ENCODE measurements at places on chromosomes 2 and 18.
A peak's percentile ranks its signal among the peaks of the same experiment; 100 is the strongest.

- no peak for DNase-seq
Observed at GRCh38 chr2:179917272-179917671, 55.9 kb upstream of the ZNF385B start.

DNA sequence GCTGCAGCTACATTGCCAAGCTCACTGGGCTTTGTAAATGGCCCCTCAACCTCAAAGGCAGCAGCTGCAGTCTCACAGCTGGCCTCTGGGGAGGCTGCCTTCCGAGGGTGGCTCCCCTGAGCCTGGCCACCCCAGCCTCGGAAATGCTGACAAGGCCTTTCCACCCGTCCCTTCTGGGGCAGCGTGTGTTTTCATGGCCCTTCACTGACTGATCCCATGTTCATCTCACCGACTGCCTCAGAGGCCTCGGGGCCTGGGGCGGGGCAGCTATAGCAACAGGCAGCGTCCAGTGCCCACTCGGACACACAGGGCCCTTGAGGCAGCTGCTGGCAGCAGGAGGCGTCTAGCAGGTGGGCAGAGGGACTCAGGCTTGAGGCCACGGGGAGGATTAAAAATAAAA is 149.7 kb downstream of the GLI2 start:
- DNase-seq = no peak

- no peak for DNase-seq
Observed at GRCh38 chr2:159550231-159550630, 66.1 kb downstream of the BAZ2B start.

DNA sequence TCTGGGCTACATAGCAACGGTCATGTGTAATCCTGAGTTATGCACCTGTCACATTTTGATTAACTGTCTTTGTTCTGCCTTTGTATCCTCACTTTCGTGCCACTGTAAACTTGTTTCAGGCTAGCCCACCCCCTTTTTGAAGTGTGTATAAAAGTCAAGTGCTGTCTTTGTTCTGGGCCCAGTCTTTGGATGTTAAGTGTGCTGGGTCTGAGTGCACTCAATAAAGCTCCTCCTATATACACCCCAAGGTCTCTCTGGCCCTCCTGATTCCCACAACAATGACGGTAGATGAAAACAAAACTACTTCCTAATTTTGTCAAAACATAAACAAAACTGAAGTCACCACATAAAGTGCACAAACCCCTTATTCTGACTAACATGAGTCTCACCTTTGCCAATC is 633.4 kb downstream of the DSC3 start:
- no peak for DNase-seq

GRCh38 chr18:14933964-14934363 is 186.0 kb downstream of the ANKRD30B start:
- DNase-seq = no peak

DNA sequence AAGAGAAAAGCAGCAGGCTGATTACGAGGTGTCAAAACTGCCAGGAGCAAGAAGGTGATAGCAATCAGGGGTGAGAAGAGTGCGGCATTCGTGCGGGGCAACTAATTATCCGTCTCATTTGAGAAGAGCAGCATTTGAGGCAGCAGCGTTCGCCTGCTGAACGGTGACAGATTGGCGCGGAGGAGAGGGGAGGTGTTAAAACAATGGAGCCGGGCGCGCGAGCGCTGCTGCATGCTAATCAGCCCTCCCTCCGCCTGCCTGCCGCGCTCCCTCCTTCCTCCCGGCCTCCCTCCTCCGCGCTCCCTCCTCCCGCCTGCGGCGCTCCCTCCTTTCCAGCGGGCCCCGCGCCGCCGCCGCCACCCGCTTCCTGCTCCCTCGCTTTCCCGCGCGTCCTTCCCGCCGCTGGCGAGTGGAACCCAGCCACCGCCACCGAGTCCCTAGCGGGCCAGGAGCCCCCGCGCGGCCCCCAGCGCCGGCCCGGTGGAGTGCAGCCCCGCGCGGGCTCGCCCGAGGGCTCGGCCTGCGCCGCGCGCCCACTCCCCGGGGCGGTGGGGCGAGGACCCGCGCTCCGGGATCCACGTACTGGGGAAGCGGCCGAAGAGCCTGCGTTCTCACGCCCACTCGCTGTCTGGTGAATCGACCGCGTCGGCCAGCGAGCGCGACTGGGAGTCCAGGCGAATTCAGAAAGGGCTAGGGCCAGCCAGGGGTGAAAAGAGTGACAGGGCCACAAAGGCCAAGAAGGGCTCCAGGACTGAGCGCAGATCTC is 69.5 kb upstream of the PSMD14 start:
- DNase-seq = peak; percentile 82

- no peak for DNase-seq
Observed at GRCh38 chr2:154133823-154134222, 262.1 kb downstream of the GALNT13 start.

DNA sequence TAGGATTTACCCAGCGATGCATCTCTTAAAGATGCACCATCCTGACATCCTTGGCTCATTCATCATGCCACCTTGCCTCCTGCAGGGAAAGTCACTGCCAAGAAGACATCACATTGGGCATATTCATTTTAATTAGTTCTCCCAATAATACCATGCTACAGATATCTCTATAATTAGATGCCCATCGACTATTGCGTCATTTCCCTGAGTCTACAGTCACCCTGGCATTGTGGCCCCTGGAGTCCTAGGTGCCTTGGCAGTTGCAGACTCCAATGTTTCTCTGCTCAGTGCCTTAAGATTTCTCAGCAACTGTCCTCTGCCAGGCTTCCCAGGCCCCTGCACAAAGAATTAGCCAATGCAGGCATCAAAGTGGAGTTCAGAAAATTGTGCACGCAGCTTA is 32.6 kb downstream of the RDH14 start:
- no peak for DNase-seq

GRCh38 chr2:47174733-47175361 is 19.7 kb upstream of the STPG4 start:
- no peak for DNase-seq

GRCh38 chr18:75033516-75033915 is 175.4 kb downstream of the PTGR3 start:
- no peak for DNase-seq

DNA sequence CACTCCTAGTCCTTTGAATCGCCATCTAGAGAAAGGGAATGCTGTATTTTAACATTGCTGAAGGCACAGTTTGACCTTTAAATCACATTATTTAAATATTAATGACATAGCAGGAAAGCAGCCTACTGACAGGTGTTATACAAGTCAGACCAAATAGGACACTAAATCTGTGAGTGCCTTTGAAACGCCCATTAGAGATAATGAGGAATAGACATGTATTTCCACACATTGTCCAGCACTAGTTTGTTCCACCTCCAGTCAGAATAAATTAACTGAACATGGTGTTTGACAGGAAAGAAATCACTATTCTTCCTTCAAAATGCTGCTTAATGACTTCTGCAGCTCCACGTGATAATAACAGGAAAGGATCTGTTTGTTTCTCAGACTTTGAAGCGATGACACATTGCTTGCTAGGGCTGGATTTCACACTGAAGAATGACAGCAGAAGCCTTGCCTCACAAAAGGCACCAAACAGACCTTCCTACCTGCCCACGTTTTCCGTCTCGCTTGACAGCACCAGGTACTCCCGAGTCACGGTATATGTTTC is 90.5 kb upstream of the DDX18 start:
- no peak for DNase-seq

DNA sequence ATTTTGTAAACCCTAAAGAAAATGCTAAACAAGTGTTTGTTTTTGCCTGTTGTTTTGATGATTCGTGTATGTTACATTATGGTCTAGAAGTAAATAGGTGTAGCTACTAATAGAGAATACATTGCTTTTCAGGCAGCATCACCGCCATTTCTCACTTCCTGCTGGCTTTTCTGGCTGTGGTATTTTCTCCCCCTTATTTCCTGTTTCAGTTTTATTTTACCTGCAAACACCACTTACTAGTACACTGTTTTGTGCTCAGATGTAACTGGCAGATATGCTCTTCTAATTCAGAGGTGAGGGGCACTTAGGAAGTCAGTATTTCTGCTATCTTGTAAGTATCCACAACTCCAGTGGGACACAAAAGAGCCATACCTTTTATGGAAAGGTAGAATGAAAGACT is 38.1 kb upstream of the SLC3A1 start:
- DNase-seq = no peak

GRCh38 chr2:174263997-174264396 is 15.7 kb upstream of the OLA1 start:
- DNase-seq = no peak

- DNase-seq = no peak
Observed at GRCh38 chr2:65357959-65358294, 74.5 kb downstream of the SPRED2 start.

- DNase-seq = peak; percentile 68
Observed at GRCh38 chr2:2646433-2647051, 315.5 kb upstream of the MYT1L start.

DNA sequence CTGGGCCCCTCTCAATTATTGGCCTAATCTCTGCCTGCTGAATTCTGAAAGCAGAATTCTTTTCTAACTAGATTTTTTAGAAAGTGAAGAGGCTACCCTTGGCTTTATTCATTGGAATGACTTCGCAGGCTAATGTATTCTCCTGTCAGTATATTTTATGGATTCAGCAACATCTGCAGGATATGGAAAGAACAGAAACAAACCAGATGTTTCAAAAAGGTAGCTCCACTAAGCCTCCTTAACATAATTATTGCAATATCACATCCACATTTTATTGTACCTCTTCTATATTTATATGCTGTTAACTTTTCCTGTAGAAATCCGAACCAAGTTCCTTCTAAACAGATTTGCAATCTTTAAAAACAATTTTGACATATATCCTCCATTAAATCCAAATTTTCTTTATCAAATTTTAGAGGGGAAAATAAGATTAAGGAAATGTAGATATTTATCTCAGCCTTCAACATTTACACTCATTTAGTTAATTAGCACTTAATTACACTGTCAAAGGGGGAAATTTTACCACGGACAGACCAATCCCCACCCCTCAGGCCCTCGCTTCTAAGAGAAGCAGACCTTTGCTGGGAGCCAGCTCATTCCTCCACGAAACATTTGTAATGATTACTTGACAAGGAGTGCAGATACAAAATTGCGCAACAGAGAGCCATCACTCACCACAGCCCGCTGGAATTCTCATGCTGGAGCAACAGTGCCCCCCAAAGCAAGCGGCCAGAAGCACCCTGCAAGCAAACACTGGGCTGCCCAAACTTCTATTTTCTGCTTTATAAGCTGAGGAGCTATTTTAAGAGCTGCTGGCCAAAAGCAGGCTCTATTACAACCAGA is 253.4 kb downstream of the ETAA1 start:
- no peak for DNase-seq

DNA sequence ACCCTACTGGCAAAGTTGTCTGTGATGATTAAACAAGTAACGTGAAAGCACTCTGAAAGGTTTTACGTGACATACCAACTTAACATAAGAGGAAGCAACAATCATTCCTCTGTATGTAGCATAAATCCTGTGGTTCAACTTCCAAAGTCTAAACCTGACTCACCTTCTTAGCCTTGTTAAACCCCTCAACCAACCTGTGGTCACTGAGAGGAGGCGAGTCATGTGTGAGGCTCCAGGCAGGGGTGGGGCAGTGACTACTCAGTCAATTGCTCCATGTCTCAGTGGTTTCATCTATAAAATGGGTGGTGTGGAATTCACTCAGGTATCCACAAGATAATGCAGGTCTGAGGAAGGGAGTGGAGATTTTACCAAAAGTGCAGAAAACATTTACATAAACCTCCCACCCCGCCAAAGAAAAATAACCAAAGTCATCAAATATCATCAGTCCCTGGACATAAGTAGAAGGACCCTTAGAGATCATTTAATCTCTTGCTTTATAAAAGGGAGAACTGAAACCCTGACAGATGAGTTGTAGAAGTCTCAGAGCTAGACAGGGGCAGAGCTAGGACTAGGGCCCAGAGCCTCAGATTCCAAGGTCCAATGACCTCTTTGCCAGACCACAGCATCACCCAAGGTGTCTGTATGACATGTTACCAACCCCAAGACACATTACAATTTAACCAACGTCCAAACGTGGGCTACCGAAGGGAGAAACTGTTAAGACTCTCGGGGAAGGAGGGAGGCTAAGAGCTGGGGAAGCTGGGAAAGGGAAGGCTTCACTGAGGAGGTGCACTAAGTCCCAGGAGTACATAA is 3.7 kb upstream of the PCBP1 start:
- peak; percentile 60 for DNase-seq

GRCh38 chr2:3481736-3482362 is 37.5 kb downstream of the ADI1 start:
- DNase-seq = no peak

Data from activated CD8-positive, alpha-beta memory T cell treated with anti-CD3 and anti-CD28 coated beads for 24 hours (primary cell).